ENCODE measurements at places on chromosomes 12 and 14.

DNA sequence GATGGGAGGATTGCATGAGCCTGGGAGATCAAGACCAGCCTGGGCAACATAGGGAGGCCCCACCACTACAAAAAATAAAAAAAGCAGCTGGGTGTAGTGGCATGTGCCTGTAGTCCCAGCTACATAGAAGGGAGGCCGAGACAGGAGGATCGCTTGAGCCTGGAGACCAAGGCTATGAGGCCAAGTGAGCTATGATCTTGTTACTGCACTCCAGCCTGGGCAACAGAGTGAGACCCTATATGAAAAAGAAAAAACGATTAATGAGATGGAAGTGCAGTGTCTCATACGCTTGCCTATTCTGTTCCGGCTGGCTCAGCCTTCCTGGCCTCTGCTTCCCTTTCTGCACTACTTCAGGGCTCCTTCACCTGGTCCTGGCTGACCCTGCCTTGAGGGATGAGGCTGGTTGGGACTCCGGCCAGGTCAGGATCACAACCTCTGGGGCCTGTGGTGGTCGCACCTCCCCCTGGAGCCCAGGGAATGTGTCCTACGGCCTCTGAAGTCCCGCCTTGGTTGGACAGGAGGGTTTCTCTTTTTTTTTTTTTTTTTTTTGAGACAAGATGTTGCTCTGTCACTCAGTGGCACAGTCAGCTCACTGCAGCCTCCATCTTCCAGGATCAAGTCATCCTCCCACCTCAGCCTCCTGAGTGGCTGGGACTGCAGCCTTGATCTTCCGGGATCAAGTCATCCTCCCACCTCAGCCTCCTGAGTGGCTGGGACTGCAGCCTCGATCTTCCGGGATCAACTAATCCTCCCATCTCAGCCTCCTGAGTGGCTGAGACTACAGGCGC, 10.7 kb downstream of the TEDC1 start:
- no peak for DNase-seq

- DNase-seq: no peak
Observed at GRCh38 chr12:26196421-26196716, 996 bp downstream of the SSPN start.

DNA sequence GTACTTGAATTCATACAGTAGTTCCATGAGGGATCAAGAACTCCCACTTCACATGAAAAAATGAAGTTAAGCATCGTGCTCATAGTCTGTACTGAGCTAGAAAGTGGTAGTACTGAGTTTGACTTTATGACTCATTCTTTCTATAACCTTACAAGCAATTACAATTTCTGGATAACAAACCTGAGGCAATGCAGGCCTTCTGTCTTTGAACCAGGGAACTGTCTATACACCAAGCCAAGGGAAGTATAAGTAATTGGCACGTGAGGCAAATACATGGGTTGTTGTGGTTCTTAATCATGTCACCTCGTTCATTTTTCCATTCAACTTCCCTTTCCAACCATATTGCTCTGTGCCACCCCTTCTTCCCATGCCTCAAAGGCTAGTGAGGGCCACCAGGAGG, 16.8 kb downstream of the GNS start:
- DNase-seq: no peak

- no peak for DNase-seq
Observed at GRCh38 chr12:54356951-54357356, 7.3 kb downstream of the GPR84 start.

DNA sequence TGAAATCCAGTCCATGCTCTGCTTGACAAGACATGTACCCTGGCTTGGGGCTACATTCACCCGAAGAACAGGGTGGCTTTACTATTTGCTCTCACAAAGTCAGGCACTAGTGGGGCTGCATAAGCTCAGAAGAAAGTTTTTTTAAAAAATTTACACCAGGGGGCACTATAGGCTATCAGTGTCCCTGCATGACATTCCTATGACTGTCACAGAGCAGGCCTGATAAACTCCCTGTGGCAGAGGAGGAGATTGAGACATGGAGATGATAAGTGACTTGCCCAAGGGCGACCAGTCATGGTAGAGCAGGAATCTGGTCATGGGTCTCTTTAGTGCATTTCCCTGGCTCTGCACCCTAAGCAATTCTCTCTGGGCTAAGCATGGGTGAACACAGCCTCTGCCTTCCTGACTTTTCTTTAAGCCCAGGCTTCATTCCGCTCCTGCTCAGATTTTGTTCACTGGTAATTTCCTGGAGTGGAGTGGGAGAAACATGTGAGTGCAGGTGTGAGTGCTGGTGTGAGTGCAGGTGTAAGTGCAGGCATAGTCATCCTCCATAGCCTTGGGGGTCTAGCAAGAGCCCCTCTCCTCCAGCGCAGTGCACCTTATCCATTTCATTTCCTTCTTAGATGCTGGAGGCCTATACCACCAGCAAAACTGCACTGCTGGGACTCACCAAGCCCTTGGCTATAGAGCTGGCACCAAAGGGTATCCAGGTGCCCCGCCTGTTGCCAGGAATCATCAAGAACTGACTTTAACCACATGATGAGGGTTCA, 91.6 kb downstream of the DHRS2 start:
- DNase-seq: peak; percentile 47

DNA sequence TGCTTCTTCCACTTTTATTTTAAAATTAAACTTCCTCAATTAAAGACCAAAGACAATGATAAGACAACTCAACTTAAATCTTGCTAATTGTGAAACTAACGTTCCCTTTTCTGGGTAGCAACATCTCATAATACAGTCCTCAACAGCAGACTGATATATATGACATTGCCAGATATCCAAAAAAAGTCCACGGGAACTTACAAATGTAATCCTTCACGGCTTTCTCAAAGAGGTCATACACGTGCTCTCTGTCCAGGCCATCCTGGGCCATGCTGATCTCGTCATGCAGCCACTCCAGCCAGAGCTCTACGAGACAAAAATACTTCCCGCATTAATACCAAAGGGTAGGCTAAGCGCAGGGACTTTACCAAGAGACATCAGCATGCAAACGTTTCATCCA, 13.3 kb downstream of the SART3 start:
- no peak for DNase-seq

GRCh38 chr12:75996861-75997447, 34.6 kb downstream of the PHLDA1 start:
- no peak for DNase-seq

- DNase-seq: no peak
Observed at GRCh38 chr14:58200480-58200841, 512 bp downstream of the ACTR10 start.

GRCh38 chr12:113155646-113156045, 6.1 kb downstream of the CFAP73 start:
- DNase-seq: no peak

- DNase-seq: no peak
Observed at GRCh38 chr12:24138041-24138440, 188.6 kb upstream of the SOX5 start.

DNA sequence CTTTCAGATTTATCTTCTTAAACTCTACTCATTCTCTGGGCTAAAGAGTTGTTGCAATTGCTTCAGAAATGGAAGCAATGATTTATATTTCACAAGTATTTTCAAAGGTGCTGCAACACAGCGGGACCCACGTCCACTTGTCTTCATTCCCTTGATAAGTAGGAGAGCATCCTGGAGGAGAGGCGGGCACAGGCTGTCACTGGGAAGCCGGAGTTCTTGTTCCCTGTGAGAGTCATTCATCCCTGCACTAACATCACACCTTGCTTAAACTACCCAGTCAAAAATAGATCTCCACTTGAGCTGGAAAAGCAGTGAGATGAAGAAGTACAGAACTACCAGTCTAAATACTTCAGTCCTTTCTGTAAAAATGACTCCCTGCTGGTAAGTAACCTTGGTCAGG, 160.5 kb upstream of the RASSF8 start:
- DNase-seq: no peak

DNA sequence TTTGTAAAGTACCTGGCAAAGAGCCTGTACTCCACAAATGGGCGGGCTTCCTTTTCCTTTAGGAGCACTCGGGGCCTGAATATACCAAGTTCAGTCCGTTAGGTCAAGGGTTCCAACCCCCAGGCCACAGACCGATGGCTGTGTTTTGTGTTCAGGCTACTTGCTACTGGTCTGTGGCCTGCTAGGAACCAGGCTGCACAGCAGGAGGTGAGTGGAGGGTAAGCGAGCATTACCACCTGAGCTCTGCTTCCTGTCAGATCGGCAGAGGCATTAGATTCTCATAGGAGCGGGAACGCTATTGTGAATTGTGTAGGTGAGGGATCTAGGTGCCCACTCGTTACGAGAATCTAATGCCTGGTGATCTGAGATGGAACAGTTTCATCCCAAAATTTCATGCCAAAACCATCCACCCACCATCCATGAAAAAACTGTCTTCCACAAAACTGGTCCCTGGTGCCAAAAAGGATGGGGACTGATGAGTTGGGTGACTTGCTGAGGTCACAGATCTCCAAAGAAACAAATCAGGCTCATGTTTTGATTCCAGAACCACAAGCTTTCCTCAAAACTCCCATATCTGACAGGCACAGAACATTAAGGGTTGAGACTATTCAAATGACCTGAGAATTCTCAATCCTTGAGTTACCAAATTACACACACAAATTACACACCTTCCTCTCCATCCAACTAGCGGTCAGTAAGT, 4.2 kb downstream of the CSRP2 start:
- DNase-seq: no peak

DNA sequence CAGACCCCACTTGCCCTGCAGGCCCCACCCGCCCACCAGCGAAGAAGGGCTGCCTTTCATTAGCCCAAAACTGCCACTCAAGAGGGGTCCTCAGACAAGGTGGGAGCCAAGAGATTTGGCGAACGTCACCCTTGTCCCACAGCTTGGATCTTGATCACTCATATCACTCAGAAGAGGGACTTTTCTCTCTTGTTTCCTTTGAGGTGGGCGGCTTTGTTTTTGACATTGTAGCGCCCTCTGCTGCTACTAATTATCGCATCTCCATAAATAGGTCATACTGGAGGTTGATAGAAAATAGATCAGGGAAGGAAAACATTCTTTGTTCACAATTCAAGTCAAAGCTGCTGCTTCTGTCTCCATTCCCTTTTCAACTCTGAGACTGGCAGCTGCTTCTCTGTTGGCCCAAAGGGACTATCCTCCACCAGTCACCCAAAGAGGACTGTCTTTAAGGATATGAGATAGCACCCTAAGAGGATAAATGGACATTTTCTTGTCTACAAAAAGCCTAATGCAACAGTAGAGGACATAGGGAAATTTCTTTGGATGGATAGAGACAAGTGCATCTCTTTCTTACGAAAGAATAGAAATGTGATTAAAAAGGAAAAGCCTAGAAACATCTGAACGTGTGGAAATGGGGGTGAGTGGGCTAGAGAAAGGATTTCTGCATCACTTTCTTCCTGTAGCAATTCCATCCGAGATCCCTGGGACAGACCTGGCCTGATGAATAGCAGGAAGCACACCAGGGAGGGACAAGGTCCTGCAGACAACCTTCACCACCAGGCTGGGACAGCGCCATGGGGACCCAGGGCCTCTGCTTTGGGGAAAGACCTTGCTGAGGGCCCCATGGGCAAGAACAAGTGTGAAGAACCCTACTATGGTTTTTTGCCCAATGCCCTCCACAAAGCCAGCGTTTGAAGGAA, 115.8 kb downstream of the DAD1 start:
- DNase-seq: peak; percentile 75

- no peak for DNase-seq
Observed at GRCh38 chr12:28883406-28883997, 265.6 kb upstream of the FAR2 start.

DNA sequence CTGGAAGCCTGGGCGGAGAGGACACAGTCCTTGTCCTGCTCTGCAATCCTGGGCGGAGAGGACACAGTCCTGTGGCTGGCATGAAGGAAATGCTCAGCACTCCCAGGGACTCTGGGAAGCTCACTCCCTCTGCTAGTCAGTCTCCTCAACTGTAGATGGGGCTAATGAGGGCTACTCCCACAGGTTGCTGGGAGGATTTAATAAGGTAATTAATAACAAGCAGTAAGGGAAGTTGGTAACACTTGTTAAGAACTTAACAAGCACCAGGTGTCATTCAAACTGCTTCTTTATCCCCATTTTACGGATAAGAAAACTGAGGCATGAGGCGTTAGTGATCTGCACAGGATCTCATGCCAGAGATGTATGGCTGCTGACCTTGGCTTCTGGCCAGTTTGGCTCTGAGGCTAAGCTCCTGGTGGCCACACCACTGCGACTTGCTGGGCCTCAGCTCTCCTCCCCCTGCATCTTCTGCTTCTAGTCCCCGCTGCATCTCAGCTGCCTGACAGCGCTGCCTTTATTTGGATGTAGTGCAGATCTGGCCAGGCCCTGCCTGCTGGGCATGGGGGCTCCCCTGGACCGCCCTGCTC, 54.1 kb upstream of the BEGAIN start:
- DNase-seq: no peak

- peak; percentile 78 for DNase-seq
Observed at GRCh38 chr12:30985814-30986452, 59.4 kb downstream of the TSPAN11 start.

DNA sequence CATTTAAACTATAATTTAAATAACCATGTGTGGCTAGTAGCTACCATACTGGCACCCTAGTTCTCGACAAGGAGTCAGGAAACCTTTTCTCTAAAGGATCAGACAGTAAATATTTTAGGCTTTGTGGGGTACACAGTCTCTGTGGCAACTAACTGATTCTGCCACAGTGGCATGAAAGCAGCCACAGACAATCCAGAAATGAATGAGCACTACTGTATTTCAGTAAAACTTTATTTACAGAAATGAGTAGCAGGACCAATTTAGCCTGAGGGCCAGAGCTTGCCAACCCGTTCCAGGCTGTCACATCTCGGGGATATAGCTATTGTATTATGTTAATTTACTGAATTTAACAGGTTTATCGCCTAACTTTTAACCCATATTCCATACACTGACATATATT, 278.7 kb downstream of the ITPR2 start:
- DNase-seq: no peak

GRCh38 chr12:575948-576614, 87.2 kb downstream of the NINJ2 start:
- peak; percentile 94 for DNase-seq
